ENCODE measurements at places on chromosomes 1 and 21.
A peak's percentile ranks its signal among the peaks of the same experiment; 100 is the strongest.

DNA sequence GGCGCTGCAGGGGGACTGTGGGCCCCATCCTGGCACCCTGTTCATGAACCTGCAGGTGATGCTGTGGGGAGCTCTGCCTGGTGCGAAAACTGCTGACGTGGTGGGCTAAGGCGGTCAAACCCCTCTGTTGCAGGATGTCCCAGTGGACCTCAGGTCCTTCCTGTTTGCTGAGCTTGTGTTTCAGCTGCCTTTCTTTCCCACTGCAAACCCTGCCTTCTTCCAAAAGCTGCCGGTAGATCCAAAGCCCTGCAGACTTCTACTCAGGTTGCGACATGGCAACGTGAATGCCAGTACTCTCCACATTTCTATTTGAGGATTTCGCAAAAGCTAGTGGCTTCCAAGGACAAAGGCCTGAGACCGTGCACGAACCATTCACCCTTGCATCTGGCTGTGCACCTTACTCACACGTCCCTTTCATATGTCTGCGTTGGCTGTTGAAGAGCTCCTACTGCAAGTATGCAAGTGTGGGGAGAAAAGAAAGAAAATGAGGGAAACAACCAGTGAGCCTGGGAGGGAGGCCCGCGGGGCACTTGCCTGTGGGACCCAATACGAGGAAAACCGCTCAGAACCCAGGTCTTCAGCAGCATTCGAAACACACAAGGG lies 6.2 kb upstream of the RRP1 start:
- DNase-seq, result no peak

DNA sequence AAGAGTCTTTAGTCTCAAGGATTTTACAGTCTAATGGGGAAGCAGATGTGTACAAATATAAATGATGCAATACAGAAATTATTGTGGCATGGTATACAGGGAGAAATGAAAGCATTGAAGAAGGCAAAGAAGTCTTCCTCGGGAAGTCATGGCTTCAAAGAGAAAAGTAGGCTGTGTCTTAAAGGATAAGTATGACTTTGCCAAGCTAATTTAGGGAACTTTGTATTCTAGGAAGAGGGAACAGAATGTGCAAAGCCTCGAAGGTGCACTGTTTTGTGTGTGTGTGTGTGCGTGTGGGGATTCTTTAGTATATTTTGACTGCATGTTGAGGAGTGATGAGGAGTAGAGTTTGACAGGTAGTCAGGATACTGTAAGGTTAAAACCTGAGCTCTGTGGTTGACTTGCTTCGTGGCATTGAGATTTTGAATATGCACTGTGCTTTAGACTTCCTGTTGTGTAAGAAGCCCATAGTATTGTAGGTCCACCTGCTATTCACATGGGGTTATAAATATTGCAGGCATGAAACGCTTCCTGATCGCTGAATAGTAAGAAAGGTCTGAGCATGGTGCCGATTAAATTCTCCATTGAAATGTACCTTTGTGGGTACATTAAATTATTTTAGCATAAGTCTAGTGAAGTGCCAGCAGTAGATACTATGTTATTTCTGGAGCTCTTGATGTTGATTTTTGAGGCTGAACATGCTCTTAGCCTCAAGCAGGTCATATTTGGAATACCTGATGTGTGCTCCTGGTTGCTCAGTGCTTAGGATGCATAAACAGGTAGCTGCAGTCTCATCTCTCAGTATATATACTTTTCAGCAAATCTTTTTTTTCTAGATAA lies 8.0 kb downstream of the SMAP2 start:
- peak; percentile 72 for DNase-seq

GRCh38 chr1:58075188-58075578 lies 471.3 kb downstream of the OMA1 start:
- no peak for DNase-seq

DNA sequence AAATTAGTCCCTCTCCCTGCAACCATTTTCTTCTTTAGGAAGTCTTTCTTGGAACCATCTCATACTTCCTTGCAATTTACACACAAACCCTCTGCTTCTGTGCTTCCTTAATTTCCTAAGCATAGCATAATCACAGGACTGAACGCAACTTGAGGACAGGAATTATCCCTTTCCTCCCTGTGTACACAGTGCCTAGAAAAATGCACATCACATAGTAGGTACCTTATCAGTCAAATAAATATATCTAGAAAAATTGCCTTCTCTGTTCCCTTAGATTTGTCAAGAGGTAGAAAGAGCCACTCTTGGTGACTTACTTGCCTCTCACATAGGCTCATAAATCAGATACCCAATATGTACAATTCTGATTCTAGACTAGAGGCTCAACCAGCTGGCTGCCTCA lies 4.9 kb downstream of the ASPM start:
- DNase-seq, result no peak

- DNase-seq, result no peak
These were observed 416.3 kb upstream of the ESRRG start for GRCh38 chr1:217139513-217139912.

DNA sequence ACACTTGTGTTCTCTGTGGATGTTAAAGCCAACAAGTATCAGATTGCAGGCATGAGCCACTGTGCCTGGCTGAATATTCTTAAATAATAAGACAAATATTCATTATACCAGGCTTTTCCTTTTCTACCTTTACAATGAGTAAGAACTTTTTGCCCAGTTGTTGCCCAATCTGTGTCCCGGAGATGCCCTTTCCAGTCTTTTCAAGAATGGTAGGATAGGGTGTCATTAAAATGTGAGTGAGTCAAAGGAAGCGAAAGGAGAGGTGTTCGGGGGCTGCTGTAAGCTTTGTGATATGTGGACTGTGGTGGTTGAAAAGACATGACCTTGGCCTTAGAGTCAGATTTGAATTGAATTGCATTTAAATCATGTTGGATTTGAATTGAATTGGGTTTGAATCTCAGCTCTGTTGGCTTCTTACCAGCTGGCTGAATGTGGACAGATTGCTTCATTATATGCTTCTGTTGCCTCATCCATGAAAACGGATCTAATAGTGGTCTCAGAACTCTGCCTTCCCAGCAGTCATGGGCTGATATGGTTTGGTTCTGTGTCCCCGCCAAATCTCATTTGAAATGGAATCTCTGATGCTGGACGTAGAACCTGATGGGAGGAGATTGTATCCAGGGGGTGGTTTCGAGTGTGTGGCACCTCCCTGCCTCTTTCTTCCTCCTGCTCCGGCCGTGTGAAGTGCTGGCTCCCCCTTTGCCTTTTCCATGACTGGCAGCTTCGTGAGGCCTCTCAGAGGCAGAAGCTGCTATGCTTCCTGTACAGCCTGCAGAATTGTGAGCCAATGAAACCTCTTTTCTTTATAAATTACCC lies 22.7 kb upstream of the AADACL3 start:
- no peak for DNase-seq

DNA sequence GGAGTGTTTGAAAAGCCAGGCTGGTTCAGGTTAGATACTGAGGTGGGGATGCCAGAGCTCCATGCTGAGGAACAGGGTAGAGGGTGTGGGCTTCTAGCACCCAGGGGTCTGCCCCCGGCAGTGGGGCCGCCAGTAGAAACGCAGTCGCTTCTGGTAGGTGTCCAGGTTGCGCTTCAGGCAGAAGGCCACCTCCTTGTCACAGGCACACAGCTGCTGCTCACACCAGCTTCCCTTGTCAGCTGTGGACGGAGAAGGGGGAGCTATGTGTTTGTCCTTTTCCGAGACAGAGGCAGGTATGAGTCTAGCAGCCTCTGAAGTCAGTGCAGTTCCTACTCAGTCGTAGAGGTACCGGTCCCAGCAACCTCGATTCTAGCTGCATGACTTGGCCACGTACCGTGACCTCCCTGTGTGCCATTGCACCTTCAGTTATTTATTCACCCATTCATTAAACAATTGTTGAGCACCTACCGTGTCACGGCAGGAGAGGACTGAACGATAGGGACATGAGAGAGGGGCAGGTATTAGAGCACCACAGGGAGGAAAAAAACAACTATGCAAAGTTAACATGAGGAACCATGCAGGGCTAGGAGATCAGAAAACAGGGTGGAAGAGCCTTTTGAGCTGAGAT lies 5.2 kb downstream of the PLA2G2D start:
- DNase-seq, result no peak

DNA sequence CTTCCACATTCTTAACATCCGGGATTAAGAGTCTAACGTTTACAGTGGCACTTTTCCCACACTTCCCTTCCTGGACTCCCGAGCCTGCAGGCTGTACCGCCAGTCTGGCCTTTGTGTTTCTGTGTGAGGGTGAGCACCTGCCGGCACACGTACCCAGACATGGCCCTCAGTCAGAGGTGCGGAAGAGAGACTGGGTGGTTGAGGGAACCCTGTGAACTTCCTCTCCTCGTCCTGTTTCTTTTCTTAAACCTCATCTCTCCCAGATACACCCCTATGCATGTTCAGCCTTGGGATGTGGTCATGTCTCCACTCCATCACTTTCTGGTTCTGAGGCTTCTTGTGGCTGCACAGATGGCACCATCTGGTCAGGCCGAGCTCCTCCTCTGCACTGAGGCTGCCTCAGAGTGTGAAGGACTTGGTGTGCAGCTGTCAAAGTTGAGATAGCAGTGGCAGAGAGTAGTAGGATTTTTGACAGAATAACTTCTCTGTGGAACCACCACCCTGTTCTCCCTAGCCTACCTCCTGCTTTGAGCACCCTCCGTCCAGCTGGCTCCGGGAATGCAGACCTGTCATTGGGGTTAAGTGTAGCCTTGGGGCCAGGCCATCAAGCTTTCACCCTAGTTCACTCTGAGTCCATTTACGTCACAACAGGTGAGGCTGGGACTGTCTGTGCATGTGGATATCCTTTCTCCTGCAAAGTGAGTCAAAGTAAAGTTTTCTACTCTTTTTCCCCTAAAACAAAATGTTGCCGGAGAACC lies 31.4 kb downstream of the VASH2 start:
- DNase-seq, result no peak

DNA sequence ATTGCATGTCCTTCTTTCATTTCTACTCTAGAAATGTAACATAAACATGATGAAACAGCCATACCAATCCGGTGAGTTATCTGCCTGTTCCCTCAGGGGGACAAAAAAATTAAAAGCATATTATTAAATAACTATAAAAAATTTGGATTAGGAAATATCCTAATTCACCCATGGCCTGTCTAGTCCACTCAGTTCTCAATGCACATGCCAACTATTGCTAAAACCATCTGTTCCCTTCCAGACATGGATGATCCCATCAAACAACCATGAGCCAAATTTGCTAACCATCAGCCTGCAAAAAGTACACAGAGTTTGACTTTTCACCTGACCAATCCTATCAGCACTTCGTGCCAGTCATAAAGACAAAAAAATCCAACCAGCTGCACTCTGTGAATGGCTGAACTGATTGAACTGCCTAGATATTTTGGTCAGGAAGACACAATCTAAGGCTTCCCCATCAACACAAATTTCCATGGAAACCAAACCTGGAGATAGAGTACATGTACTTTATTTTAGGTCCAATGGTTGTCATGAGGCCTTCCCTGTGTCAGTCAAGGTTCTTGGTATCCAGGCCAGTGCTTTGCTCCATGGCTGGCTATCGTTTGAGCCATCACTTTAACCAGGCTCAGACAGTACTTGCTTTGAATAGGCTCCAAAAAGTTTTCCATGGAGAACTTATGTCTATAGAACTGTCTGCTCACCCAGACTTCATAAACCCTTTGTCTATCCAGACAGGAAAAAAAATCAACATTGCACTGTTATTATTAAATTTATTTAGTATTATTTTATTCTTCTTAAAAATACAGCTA lies 570.8 kb downstream of the LTN1 start:
- DNase-seq, result no peak

- DNase-seq, result peak; percentile 14
These were observed 1561.5 kb downstream of the MRPL39 start for GRCh38 chr21:24045775-24046215.
